Liver (tissue), 10 donors: ENCODE measurements at places on chromosomes 16 and 17. TPM values are rescaled to one million over a fixed set of nuclear protein-coding genes. Genes with fewer than 3 reads are reported as not detected.
A peak's percentile ranks its signal among the peaks of the same experiment; 100 is the strongest.

DNA sequence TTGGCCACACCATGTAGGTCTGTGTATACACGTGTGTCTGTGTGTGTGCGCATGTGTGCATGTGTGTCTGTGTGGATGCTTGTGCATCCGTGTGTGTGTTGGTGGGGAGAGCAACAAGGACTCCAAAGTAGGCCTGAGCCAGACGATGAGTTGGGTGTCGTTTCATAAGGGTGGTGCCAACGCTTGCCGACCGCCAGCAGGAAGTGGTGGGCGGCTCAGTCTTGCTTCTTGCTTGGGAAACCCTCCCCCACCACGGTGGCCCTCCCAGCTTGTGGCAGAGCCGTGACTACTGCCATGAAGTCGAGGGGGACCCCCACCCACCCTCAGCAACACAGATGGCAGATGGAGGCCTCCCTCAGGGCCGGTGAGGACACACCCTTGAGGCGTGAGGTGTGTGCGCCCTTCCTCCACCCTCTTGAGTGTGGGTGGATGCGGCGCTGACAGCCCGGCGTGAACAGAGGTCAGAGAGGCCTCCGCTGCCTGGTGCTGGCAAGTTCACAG is 17.5 kb downstream of the SBK1 start:
- DNase-seq = no peak

GRCh38 chr16:85171759-85172454 is 59.6 kb upstream of the CIBAR2 start:
- no peak for DNase-seq

DNA sequence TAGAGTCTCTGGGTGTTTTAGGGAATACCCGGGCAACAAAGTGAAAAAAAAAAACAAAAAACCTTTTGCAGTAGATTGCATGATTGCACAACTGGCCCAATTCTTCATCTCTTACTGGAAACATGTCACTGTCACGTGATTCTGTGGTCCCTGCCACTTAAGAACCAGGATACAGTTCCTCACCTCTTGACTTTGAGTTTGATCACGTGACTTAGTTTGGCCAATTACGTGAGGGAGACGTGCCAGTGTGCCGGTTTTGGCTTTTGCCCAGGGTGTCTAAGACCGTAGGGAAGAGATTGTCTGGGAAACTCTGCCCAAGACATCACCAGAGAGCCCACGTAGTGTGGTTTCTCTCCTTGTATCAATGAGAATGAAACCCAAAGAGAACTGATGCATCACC is 88.7 kb downstream of the GRIN2A start:
- DNase-seq = no peak

- DNase-seq = no peak
These were observed 125.7 kb downstream of the COPRS start for GRCh38 chr17:31733326-31733725.

GRCh38 chr17:79646721-79647455 is 36.0 kb upstream of the RBFOX3 start:
- peak; percentile 16 for DNase-seq

GRCh38 chr16:57608462-57609113 is 19.8 kb upstream of the ADGRG1 start:
- peak; percentile 17 for DNase-seq

DNA sequence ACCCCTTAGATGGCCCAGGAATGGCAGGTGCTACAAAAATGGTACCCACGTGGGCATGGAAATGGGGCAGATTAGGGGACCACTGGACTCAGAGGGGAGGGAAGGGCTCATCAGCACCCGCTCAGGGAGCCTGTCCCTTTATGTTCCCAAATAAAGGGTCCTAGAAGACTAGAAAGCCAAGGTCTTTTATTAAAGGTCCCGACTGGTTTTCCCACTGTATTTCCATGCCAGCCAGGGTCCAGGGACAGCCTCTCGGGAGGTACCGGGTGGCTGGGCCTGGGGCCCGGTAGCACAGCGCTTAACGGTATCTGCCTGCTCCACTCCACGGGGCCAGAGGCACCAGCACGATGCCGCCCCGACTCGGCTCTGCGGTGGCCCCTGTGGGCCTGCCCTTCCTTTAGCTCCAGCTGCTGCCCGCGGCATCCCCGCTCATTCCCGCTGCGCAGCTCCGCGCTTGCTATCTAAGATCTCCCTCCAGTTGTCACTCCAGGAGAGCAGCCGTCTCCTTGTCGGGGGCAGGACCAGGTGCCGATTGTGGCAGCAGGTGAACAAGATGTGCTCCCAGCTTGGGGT is 1.4 kb downstream of the NT5C start:
- DNase-seq = no peak

DNA sequence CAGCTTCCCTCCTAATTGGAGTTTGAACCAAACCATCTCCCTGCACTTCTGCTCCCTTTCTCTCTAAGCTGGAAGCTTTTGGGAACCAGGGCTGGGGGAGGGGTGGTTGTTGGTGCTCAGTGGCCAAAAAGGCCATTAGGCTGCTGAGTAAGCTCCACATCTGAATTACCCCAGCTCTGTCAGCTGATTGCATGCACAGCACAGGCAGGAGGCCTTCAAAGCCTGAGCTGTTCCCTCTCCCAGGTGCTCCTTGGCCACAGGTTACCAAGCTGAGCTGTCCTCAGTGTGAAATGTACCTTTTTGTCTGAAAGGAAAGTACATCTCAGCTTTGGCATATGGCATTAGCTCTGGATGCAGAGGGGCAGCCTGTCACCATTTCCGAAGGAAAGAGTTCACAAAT is 6.2 kb upstream of the TBKBP1 start:
- DNase-seq = no peak

GRCh38 chr17:28751600-28752366 is 8.0 kb downstream of the TRAF4 start:
- DNase-seq = no peak

- no peak for DNase-seq
These were observed 93.7 kb downstream of the TANGO6 start for GRCh38 chr16:68936736-68937631.

GRCh38 chr17:64385187-64386083 is 5.2 kb downstream of the PECAM1 start:
- no peak for DNase-seq

- DNase-seq = no peak
These were observed 71.6 kb upstream of the PSMD7 start for GRCh38 chr16:74224828-74225612.

DNA sequence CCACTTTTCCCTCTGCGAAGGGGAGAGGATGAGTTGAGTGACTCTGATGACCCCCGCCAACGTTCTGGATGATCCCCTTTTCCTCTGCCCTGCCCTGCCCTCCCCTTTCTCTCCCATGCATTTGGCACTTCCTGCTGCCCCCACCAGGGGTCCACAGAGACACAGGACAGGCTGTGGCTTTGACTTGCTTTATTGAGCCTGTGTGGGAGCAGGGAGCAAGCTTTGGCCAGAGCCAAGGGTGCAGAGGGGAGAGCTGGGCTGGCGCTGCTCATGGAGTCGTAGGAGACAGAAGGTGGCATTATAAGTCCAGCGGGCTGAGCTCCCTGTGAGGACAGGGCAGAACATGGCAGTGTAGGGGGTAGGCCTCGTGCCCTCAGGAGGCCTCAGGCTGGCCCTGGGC is 1.6 kb downstream of the PPY start:
- DNase-seq = peak; percentile 66

DNA sequence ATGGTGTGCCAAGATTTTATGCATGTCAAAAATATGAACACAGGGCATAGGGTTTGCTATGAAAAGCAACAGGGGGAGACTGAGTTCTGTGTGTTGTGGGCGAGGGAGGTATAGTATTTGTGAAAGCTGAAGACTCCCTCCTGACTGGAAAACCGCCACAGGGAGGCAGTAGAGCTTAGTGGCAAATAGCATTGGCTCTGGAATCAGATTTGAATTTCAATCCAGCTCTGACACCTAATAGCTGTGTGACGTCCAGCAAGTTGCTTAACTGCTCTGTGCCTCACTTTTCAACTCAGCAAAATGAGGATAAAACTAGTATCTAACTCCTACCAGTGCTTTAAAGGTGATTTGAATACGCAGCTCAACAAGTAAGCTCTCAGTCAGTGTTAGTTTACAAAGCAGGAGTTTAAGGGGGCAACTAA is 22.0 kb downstream of the KPNA2 start:
- no peak for DNase-seq

DNA sequence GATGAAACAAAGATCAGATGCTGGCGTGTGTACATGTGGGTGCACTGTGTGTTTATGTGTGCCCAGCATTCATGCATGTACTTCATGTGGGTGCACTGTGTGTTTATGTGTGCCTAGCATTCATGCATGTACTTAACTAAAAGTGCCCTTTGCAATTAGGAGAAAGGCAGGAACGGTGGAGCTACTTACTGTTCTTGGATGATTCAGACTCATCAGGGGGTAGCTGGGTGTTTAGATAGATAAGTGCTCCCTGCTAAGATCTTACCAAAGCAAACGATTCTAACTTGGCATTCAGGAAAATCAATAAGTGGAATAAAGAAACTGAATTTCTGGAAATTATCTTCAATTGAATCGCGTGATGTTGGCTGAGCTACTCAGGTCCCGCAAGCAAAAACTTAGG is 8.6 kb upstream of the MYH2 start:
- DNase-seq = no peak

GRCh38 chr16:53745086-53745485 is 41.1 kb downstream of the FTO start:
- no peak for DNase-seq

DNA sequence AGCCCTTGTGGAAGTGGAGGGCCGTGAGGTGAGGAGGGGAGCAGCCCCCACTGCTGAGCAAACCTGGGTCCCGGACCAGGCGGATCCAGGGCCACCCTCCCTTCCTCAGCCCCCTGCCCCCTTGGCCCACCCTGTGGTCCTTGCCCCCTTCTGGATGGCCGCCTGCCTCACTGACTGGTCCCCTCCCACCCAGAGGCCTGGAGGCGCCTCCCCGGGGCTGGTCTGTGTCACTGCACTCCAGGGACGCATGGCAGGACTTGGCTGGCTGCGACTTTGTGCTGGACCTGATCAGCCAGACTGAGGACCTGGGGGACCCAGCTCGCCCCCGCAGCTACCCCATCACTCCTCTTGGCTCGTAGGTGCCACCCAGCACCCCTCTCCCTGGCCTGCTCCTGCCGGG is 19.2 kb upstream of the SMIM5 start:
- DNase-seq = no peak

GRCh38 chr16:19874851-19875546 is 9.6 kb downstream of the GPRC5B start:
- DNase-seq = no peak

DNA sequence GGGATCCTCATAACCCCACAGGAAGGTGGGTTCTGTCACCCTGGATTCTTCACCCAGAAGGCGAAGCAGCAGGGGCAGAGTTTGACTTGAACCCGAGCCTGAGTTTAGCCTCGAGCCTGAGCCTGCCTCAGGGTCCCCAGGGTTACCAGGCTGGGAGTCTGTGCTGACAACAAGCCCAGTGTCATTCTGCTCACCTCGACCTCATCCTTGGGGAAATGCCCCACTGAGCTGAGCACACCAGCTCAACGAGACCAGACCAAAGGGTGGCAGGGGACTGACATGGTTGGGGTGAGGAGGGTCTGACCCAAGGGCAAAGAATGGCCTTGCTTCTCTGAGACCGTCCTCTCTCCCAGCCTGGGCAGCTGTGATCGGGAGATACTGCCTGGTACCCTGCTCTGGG is 20.2 kb downstream of the CACNG4 start:
- no peak for DNase-seq

Gene LYRM9
- polyA plus RNA-seq = 3.8 TPM

Gene SLC16A6
- polyA plus RNA-seq = 0.11 TPM

Gene SLC38A8
- 1.0 TPM for polyA plus RNA-seq

Gene CHD9NB
- 0.18 TPM for polyA plus RNA-seq

Gene TEKT1
- not detected for polyA plus RNA-seq

Gene TSNAXIP1
- polyA plus RNA-seq = 1.5 TPM

Gene SHISA9
- polyA plus RNA-seq = 0.07 TPM

Gene KRTAP4-5
- polyA plus RNA-seq = not detected

Gene CD300E
- polyA plus RNA-seq = 0.07 TPM

Gene TADA2A
- 2.8 TPM for polyA plus RNA-seq
